Fibroblast of skin of back (primary cell): ENCODE measurements at places on chromosomes 5 and 9.
A peak's percentile ranks its signal among the peaks of the same experiment; 100 is the strongest.

DNA sequence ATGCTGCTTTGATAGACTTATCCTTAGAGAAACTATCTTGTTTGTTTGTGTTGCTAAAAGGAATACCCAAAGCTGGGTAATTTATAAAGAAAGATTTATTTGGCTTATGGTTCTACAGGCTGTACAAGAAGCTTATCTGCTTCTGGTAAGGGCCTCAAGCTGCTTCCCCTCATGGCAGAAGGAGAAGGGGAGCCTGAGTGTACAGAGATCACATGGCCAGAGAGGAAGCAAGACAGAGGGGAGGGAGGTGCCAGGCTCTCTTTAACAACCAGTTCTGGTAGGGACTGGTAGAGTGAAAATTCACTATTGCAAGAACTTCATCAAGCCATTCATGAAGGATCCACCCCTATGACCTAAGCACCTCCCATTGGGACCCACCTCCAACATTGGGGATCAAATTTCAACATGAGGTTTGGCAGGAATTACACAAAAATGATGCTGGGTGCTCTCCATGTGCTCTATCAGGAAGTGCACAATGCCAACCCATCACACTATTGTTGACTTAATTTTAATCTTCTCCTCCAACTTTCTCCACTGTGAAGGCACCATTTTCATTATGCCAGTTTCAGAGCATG lies 115.1 kb upstream of the SHB start:
- DNase-seq = peak; percentile 17

- no peak for DNase-seq
These were observed 60.8 kb downstream of the PDE4D start for GRCh38 chr5:59832577-59833301.

DNA sequence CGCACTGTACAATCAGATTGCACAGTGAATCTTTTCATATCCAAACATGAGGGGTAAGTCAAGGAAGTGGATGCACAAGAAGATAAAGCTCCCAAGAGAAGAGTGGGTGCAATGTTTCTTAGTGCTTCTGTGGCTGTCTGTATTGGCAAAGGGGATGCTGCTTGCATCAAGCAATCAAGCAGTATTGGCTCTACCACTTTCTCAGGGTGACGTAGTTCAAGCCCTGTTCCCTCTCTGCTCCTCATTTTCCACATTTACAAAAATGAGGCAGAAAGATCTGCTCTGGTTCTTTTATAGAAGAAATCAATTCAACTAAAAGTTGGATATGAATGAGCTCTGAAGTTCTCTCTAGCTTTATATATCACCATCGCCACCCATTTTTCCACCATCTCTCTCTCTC lies 2.3 kb downstream of the TNFSF8 start:
- no peak for DNase-seq

DNA sequence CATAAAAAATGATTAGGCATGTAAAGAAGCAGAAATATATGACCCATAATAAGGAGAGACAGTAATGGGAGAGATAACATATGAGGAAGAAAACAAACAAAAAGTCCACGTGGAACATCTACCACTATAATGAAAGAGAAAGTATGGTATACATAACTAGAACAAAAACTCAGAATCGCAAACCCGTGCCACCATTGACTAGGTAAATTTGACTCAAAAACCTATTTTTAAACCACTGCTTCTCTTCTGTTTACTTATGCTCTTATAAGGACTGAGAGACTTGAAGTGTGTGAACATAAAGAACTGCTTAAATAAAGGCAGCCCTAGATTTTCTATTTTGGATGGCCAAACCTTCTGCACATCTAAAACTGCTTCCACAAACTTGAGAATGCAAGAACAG lies 330.7 kb downstream of the CAAP1 start:
- no peak for DNase-seq

GRCh38 chr9:77770340-77770739 lies 122.2 kb upstream of the GNA14 start:
- DNase-seq = no peak

DNA sequence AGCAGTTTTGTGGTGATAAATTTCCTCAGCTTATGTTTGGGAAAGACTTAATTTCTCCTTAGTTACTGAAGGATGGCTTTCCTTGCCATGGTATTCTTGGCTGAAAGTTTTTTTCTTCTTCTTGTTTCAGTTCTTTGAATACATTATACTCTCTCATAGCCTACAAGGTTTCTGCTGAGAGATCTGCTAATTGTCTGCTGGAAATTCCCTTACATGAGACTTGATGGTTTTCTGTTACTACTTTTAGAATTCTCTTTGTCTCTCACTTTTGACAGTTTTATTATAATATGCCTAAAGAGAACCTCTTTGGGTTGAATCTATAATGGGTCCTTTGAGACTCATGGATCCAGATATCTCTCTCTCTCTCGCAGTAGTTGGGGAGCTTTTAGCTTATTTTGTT lies 693.6 kb downstream of the PRELID2 start:
- DNase-seq = no peak

DNA sequence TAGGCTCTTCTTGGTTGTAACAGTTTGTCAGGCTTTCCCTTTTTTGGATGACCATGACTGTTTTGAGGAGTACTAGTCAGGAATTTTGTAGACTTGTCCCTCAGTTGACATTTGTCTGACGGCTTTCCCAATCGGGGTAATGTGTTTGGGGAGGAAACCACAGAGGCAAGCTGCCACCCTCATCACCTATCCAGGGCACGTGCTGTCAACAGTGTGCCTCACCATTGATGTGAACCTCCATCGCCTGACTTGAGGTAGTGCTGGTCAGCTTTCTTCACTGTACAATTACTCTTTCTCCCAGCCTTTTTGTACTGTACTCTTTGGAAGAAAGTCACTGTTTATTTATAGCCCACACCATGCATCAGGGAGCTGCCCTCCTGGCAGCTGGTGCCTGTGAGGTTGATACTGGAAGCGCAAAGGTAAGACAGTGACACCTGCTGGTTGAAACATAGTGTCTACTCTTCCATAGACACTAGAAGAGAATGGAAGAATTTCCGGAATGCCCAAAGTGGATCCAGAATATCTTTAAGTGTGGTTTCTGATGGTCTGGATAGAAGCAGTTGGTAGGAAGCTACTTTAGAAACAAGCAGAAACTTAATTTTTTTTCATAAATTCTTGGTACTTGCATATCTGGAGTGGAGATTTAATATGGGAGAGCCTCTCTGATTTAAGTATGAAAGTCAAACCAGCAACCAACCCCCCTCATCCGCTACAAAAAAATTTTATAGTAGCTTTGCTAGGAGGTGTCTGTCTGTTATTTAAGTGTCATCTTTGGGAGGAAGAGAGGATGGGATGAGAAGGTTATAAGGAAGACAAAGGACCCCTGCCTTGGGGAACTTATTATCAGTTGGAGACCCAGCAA lies 69.3 kb downstream of the SNX30 start:
- DNase-seq = peak; percentile 73

DNA sequence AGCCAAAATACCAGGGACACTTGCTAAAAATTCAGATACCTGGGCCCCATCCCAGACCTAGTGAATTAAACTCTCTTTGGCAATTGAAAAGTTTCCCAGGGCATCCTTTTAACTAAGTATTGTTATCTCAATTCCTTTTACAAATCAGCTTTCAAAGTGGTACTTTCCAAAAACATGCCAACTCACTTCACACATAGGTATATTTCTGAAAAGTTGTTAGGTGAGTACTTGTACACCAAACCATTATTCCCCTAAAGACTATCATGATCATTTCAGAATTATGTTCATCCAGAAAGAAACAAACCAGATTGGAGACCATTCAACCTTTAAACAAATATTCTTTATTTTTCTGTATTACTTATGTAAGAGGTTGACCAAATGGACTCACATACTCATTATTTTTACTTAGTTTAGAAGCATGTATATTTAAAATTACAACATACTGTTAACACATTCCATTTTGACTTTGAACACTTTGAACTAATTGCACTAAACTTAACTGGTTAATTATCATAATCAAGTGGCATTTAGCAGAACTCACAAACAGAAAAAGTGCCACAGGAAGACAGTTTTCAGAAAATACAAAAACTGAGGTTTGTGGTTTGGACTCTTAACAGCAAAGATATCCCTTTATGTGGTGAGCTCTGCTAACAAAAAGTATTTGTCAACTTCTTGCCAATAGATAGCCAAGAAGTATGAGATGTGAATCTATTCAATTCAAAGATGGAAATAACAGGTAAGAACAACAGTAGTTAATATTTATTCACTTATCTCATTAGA lies 40.7 kb downstream of the KIAA0825 start:
- DNase-seq = no peak

DNA sequence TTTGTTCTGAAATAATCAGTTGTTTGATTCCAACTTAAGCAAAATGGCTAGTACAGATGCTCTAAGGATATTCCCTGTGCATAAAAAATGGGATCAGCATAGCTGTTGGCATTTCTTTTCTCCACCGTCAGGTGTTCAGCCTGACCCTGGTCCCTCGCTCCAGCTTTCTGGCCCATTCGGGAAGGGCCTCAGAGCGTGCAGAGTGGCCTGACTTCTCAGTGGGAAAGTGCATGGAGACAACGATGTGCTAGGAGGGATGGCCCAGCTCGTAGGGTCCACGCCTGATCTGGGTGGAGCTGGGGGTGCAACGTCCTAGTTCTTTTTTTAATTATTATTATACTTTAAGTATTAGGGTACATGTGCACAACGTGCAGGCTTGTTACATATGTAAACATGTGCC lies 319.1 kb upstream of the IRX4 start:
- no peak for DNase-seq

GRCh38 chr9:138101444-138102234 lies 224.1 kb downstream of the CACNA1B start:
- no peak for DNase-seq

- no peak for DNase-seq
These were observed 227.8 kb downstream of the ARRDC3 start for GRCh38 chr5:91155274-91155673.

GRCh38 chr9:20649381-20649780 lies 27.1 kb upstream of the MLLT3 start:
- DNase-seq = peak; percentile 25

- no peak for DNase-seq
These were observed 111.4 kb upstream of the GRAMD2B start for GRCh38 chr5:126311766-126312165.

- no peak for DNase-seq
These were observed 27.5 kb downstream of the ADGRD2 start for GRCh38 chr9:124477648-124478285.

DNA sequence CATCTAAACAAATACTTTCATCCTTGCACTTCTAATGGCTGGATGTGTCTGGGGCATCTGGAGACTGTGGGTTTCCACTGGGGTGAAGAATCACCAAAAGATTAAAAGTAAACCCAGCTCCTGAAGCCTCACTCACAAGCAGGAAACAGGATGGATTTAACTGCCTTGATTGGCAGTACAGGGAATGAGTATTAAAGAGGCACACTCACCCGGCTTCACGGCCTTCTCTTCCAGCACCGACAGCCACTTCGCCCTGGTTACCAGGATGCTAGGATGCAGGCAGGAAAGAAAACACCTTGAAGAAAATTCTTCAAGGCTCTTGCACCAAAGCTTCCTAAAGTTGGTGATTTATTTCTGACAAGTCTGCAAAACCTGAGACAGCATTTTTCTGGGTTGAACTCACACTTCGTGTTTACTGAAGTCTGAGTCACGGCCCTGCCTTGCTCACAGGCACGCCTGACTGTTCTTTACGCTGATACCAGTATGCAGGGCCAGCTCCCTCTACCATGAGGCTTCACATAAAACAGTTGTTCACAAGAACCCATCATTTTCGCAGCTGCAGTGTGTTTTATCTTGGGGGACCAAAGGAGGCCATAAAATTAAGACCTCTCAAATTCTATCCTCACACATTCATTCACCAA lies 56.5 kb upstream of the ZNF354A start:
- peak; percentile 66 for DNase-seq

GRCh38 chr9:91690540-91691249 lies 259.3 kb downstream of the ROR2 start:
- DNase-seq = peak; percentile 27

DNA sequence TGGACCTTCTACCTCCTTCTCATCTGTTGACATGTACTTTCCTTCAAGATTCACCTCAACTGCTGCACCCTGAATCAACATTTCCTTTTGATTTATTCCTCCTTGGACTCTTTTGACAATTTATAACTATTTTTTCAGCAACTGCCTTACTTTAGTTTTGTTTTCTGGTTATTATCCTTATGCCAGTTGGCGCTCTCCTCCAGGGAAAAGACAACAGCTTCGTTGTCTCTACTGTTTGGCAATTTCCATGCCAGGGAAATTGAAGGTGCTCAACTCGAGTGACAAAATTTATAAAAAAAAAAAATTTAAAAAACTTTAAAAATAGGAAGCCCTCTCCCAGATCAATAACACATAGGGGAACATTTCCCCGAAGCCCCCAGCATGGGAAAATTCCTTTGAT lies 549.2 kb upstream of the DMAC1 start:
- DNase-seq = no peak

- DNase-seq = peak; percentile 93
These were observed 28.8 kb upstream of the ROR2 start for GRCh38 chr9:91978740-91979414.

DNA sequence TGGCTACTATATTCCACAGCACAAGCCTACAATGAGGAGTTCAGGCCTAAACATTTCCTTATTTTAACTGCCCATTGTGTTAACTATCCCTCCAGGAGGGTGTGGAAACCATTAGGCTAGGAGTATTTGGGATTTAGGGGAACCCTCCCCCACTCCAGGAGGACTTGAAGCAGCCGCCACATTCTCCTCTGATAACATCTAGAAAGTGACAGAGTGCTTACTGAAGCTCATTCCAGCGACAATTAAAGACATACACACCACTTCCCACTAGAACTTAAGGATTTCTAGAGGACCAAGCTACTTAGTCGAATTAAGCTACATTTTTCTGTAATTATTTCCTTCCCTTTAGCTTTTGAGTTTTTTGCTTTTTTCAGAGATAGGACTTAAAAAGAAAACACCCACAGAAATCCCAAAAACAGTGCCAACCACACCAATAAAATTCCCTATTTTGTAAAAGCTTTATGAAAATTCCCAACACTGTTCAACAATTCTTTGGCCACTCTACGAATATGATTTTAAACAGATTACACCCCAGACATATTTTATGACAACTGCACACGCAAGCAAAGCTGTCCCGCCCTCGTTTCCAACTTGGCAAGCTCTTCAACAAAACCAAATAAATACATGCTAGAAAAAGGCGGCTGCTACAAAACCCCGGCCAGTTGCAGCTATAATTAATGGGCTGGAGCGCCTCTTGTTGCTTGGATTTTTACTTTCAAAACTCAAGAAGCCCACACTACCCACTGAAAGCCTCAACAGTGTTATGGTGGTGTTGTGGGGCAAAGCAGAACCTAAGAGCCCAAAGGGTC lies 4.5 kb downstream of the ROR2 start:
- peak; percentile 46 for DNase-seq

DNA sequence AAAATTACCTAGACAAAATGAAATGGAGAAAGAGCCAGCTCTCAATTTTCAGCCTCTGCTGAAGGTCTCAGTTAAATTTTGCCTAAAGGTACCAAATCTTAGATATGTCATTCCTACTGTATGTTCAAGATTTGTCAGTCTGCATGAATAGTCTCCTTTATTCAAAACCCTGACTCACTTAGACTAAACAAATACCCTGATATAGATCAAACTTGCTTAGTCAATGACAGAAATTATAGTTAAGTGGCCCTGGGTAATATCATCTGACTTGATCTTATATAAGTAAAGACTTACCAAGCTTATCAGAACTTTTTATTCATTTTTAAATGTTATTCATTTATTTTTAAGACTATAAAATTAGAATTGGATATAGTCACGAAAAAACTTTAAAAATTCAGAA lies 12.2 kb downstream of the MEGF9 start:
- DNase-seq = no peak

- peak; percentile 91 for DNase-seq
These were observed at the start of gene TLR4 for GRCh38 chr9:117704024-117704575. TSS of gene TLR4 (plus strand) at chr9:117704403. CDS start at chr9:117704473, 70 bp downstream.
